Heart right ventricle (tissue), 16 donors: ENCODE measurements at places on chromosomes 6 and 20. TPM values are rescaled to one million over a fixed set of nuclear protein-coding genes. Genes with fewer than 3 reads are reported as not detected.

PI16 gene
- 6.3 TPM for polyA plus RNA-seq

DNA sequence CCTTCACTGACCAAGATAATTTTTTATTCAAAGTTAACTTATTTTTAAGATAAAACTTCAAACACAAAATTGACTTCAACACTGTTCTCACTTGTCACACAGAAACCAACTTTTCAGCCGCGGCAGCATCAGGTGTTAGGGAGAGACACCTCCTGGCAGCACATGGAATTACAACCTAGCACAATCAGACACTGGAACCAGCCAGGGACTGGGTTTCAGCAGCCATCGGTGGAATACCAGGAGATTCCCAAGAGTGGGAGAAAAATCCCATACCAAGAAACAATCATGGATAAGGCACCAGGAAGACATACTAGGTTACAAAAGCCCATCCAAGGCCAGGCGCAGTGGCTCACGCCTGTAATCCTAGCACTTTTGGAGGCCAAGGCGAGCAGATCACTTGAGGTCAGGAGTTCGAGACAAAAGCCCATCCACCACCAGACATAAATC, 70.0 kb downstream of the SNX5 start:
- no peak overlapping the region for H3K4me3 ChIP-seq
- H3K27ac ChIP-seq: no peak overlapping the region
- H3K27me3 ChIP-seq: no peaks in the 10 kb centered on the region
- H3K4me1 ChIP-seq: peaks cover 37% of the 10 kb centered on the region
- H3K36me3 ChIP-seq: no peaks in the 10 kb centered on the region

DNA sequence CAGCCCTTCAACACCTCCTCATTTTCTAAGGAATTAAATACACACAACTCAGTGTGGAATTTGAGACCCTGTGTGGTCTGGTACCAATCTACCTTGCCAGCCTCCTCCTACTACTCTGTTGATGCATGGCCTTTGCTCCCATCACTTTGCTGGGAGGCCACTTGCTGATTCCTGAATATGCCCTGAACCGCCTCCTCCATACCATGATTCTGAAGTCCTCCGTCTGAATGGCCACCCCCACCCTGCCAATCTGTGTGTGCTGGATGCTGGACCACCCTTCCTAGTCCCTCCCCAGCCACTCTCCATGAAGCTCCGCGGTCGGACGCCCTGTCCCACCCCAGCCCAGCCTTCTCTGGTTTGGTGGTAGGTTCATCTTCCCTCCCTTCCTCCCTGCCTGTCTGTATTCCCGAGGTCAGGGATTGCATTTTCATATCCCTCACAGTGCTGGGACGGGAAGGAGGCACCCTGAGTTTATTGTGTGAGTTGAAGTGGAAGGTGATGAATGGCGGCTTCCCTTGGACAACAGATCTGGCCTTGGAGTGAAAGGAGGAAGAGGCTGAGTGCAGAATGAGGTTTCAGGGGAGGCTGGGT, 138.3 kb downstream of the CDC5L start:
- no peaks in the 10 kb centered on the region for H3K36me3 ChIP-seq
- H3K27ac ChIP-seq: no peak overlapping the region
- no peak overlapping the region for H3K4me3 ChIP-seq
- H3K4me1 ChIP-seq: no peaks in the 10 kb centered on the region
- no peaks in the 10 kb centered on the region for H3K27me3 ChIP-seq
- DNase-seq: no peak

DNA sequence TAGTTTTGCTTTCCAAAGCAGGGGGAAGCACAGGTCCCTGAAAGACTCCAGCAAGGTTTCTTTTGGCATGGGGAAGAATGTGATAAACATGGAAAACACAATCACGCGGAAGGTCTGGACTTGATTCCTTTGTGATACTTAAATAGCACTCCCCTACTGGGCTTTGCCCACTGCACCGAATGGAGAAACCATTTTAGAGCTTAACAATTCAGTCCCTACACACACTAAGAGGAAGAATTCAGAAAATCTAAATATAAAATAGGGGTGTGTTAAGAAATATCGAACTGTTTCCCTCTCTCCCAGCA, 71.4 kb upstream of the NHSL1 start:
- no peaks in the 10 kb centered on the region for H3K36me3 ChIP-seq
- peaks cover 20% of the 10 kb centered on the region for H3K4me1 ChIP-seq
- peak overlapping the region; percentile 21 for H3K27ac ChIP-seq
- H3K27me3 ChIP-seq: no peaks in the 10 kb centered on the region

PPIL6 gene
- 0.44 TPM for polyA plus RNA-seq
